Left renal cortex interstitium (tissue), 4 donors: ENCODE measurements at places on chromosomes 2 and 18. TPM values are rescaled to one million over a fixed set of nuclear protein-coding genes. Genes with fewer than 3 reads are reported as not detected.

The ABCB6 gene
- 34.8 TPM for polyA plus RNA-seq

- DNase-seq, result no peak
These were observed 41.7 kb upstream of the NCOA1 start for GRCh38 chr2:24449344-24449743.

- DNase-seq, result no peak
These were observed 169.1 kb upstream of the THUMPD2 start for GRCh38 chr2:39948016-39948719.

DNA sequence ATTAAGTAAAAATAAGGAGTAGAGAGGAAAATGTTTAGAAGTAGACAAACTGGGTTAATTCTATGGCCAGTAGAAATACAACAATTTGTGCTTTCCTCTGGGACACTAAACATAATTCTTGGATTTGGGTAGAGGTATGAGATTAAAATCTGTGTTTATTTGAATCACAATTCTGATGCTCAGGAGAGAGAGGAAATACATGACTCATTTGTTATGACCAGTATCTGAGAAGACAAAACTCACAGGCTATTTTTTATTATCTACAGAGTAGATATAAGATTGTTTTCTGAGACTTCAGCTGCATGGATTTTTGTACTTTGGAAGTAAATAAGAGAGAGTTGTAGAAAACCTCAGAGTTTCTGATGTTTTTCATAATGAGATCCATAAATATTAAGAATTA, 315.7 kb upstream of the CWC22 start:
- no peak for DNase-seq

DNA sequence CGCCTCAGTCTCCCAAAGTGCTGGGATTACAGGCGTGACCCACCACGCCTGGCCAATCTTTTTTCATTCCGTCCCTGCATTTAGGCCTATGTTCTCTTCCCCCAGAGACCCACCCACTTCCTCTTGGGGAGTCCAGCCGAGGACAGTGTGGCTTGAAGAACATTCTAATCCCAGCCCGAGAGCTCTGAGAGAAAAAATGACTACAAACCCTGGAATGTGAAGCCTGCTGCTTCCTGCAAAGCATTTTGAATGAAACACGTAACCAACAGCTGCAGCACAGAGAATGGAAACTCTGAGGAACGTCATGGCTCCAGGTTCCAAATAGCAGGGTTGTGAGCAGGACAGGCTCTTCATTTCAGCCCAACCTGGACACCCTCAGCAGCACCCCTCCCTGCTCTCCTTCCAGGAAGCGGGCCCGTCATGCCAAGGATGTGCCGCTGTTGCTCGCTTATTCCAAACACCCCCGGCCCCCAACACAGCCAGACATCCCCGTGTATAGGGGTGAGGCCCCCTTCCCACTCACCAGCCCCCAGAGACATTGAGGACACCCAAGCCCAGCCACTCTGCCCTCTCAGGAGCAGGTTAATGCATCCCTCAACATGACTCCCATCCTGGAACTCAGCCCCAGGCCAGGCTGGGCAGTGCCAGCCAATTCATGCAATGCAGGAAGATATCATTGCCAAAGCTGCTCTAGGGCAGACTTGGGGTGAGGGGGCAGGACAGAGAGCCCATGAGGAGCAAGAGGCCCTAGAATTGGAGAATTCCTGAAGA, 139.8 kb downstream of the ZFP36L2 start:
- DNase-seq, result no peak

DNA sequence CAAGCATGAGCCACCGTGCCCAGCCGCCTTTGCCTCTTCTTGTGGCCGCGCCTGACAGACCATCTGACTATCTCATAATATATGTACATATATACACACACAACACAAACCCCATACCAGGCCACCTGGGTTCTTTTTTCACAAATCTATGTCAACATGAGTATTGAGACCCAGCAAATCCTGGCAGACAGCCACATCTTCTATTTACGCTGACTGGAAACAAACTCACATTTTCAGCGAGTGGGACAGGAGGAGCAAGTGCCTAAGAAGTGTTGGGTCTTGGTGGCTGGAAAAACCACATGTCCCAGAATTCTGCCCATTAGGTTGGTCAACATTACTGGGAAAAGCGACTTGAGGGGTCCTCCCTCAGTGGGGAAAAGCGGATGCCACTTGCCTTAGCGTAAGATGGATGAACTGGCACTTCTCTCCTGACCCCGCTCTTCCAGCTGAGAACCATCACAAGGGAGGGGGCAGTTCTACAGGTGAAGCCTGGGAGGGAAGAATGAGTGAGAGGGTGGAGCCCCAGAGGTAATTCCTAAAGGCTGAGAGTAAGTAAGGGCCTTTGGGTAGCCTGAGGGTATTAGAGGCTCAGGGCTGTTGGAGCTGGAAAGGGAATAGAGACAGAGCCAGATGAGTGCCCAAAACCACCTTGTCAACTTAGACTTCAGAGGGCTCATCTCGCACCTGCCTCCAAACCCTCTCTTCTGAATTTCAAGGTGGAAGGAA, 1.9 kb downstream of the SCYGR3 start:
- DNase-seq, result no peak

DNA sequence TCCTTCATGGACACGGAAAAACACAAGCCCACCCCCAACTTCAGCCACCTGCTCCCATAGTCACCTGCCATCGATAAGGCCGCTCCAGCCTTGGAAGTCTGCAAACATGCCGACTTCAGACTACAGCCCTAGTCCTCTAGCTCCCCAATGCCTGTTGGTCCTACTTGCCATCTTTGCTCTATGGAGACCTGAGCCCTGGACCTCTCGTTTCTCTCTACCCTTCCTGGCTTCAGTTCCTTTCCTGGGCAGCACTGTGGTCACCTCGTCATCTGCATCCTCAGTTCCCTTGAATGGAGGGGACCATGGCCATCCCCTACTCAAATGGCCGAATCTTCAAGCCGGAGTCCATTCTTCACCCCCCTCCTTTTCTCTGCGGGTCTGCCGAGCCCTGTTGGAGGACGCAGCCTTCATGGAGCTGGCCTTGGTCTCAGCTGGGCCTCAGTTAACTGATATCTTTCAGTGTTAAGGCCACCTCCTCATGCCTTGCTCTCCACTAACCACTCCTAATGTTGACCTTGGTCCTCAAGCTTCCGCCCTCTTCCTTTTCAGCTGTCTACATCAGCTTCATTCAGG, 47.7 kb upstream of the GBX2 start:
- DNase-seq, result no peak
